GM23248 (cell line): ENCODE measurements at places on chromosomes 6 and 20. TPM values are rescaled to one million over a fixed set of nuclear protein-coding genes. Genes with fewer than 3 reads are reported as not detected.

DNA sequence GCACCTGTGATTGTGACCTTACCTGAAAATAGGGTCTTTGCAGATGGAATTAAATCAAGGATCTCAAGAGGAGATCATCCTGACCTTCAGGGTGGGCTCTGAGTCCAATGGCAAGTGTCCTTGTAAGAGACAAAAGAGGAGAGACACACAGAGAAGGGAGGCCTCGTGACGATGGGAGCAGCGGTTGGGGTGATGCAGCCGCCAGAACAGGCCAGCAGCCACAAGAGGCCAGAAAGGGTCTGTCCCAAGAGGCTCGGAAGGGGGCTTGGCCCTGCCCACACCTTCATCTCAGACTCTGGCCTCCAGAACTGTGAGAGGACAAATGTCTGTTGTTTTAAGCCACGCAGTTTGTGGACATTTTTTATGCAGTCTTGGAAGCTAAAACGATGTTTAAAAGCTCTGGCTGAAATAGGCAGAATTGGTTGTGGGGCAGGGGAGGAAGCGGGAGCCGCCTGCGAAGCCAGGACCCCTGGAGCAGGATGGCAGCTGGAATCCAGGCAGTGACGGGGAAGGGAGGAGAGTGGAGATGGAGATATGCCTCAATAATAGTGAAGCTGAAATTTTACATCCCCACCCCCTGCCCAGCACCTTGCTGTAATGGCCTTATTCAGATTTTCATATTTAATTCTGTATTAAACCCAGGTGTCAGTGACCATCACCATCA is 216.4 kb downstream of the ANKRD60 start:
- H3K27ac ChIP-seq, result no peak overlapping the region
- H3K4me3 ChIP-seq, result no peak overlapping the region
- no peaks in the 10 kb centered on the region for H3K36me3 ChIP-seq
- no peaks in the 10 kb centered on the region for H3K27me3 ChIP-seq

GRCh38 chr6:84019842-84020211 is 13.7 kb upstream of the MRAP2 start:
- H3K4me1 ChIP-seq, result no peaks in the 10 kb centered on the region
- 0 out of 2 replicates have a peak, but pooled peaks cover 3% of the 10 kb centered on the region for H3K27me3 ChIP-seq
- H3K27ac ChIP-seq, result no peak overlapping the region
- no peak for DNase-seq
- H3K4me3 ChIP-seq, result no peak overlapping the region

DNA sequence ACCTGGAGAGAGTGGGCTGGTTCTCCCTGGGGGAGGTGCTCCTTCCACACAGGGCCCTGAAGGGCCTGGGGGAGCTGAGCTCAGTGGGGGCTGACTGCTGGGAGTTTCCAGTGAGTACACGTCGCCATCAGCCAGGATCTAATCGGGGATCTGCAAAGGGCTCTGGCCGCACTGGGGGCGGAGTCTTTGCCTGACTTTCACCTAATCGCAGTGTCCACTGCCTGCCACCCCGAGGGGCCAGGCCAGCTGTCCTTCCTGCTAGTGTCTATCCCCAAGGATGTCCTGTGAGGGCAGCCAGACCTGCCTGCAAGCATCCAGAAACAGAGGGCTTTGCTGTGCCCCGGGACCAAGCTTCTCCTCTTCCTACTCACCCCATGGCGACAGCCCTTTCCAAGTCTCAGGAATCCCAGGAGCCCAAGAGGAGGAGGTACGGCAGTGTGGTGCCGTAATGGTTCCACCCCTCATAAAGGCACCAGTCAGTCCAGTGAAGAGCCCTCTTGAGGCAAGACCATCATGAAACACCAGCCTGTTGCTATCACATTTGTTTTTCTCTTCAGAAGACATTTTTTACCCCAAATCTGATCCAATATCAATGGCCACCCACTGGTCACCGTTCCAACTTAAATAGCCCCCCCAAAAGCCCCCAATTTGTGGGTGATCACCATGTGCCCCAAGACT is 243.1 kb upstream of the ECI2 start:
- DNase-seq, result no peak
- 0 out of 2 replicates have a peak, but pooled peaks cover 3% of the 10 kb centered on the region for H3K4me1 ChIP-seq
- H3K36me3 ChIP-seq, result no peaks in the 10 kb centered on the region
- H3K27ac ChIP-seq, result no peak overlapping the region

GRCh38 chr6:132730560-132730959 is 16.7 kb upstream of the VNN1 start:
- H3K4me3 ChIP-seq, result no peak overlapping the region
- no peaks in the 10 kb centered on the region for H3K36me3 ChIP-seq
- H3K4me1 ChIP-seq, result peaks cover 16% of the 10 kb centered on the region
- no peaks in the 10 kb centered on the region for H3K27me3 ChIP-seq
- peak overlapping the region; percentile 55 for H3K27ac ChIP-seq

DNA sequence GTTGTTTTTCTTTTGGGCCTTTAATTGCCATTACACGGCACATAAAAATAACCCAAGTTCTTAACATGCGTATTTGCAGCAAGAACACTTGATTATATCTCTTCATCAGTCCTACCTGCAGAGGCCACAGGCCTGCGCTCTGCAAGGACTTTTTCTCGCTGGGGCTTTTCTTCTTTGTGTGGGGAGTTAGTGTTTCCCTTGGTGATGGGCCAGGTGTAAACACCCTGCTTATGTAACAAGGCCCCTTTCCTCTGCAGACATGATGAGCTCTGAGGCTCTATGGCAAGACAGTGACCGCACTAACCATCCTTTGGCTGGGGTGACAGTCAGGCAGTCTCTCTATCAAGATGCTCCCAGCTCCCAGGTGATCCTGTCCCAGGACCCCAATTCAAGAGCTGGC is 97.8 kb upstream of the PCSK2 start:
- H3K27me3 ChIP-seq, result no peaks in the 10 kb centered on the region
- H3K4me1 ChIP-seq, result no peaks in the 10 kb centered on the region
- H3K4me3 ChIP-seq, result no peak overlapping the region
- DNase-seq, result no peak

DNA sequence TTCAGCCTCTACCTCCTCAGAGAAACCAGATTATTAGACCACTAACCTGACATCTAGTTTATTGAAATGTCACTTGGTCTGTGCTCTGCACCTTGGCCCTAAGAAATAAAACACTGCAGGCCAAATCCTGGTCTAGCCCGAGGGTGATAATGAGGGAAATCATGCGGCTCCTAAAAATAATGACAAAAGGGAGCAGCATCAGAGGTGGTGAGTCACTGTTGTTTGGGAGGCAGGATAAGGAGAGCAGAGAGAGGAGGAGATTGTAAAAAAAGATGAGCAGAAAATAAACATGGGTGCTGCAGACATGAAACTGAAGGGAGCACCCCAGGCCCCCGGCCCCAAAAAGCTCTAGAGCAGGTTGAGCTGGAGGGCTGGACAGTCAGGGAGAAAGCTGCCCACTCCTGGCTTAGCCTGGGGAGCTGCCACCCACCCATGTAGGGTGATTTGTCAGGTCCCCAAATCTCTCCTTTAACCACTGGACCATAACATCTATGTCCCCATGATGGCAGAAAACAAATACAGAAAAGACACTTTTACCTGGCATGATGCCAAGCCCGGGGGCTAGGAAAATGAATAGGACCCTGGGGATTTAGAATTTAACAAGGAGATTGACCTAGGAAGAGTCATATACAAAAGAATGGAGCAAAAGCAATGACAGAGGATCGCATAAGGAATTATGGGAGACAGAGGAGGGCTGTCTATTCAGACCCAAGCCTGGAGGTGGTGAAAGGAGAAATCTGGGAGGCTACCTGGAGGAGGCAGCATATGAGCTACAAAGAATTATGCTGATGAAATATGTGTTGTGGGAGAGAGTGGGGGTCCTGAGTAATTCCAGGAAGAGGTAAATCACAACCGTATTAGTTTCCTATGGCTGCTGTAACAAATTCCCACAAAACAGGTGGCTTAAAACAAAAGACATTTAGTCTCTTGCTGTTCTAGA is 103.7 kb downstream of the SNAP25 start:
- no peak overlapping the region for H3K4me3 ChIP-seq
- DNase-seq, result peak; percentile 61
- no peak overlapping the region for H3K27ac ChIP-seq
- peaks cover 46% of the 10 kb centered on the region for H3K27me3 ChIP-seq
- H3K36me3 ChIP-seq, result no peaks in the 10 kb centered on the region
- peaks cover 5% of the 10 kb centered on the region; the same call in 1 of the 2 replicates for H3K4me1 ChIP-seq

DNA sequence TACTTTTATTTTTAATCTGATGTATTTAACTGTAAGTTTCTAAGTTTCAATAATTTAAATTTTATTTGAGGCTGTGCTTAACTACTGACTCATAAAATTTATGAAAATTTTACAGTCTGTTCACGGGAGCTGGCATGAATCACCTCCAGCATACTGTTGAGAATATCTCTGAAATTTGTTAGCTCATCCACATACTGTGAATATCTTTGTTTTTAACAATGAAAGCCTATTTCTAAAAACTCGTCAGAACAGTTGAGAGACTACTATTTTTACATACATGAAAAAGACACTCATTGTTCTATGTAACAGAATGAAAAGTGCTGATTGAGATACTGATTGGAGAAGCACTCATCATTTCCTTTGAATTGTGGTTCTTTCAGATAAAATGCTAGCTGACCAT is 749.3 kb downstream of the TENT5A start:
- H3K36me3 ChIP-seq, result no peaks in the 10 kb centered on the region
- H3K4me3 ChIP-seq, result no peak overlapping the region
- H3K4me1 ChIP-seq, result 0 out of 2 replicates have a peak, but pooled peaks cover 3% of the 10 kb centered on the region
- DNase-seq, result peak; percentile 46
- no peak overlapping the region for H3K27ac ChIP-seq
- H3K27me3 ChIP-seq, result no peaks in the 10 kb centered on the region

- DNase-seq, result no peak
- peaks cover 35% of the 10 kb centered on the region for H3K4me1 ChIP-seq
- H3K4me3 ChIP-seq, result peak overlapping the region; percentile 87; the same call in 1 of the 2 replicates
- H3K27me3 ChIP-seq, result no peaks in the 10 kb centered on the region
- peaks cover 15% of the 10 kb centered on the region for H3K36me3 ChIP-seq
These were observed 2.8 kb downstream of the KCTD20 start for GRCh38 chr6:36445621-36446020.

DNA sequence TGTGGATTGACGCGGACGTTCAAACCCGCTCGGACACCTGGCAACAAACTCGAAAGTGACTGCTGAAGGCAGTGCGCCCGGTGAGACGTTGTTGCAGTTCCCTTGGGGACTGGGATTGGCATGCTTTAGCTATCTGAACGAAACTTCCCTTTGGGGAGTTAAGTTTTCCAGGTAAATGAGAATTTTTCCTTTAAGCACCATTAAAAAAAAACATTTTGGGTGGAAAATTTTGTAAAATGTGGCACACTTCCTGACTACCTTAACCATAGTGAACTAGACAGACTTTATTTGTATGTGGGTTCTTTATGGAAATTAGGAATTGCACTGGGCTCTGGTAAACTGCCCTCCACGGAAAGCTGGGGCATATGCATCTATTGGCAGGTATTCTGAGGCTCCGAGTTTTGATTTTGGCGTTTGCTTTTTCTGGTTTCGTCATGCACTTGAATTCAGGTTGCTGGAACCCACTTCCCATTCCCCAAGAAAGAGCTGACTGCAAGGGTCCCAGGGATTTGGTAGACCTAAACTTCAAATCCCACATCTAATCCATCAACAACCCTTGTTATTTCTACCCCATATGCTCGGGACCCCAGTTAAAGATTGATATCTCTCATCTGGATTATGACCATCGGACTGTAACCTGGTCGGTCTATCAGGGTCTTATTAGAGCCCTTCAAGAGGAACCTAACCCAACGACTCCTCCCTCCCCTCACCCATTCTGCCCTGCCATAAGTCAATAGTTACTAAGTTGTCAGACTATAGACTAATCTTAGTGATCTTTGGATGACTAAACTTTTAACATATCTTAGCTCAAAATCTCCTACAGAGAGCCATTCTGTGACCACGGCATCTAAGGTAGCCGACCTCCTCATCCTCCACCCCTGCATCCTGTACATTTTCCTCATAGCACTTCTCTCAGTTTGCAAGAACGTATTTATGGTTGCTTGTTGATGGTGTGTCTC is 800 bp upstream of the DYNLT1 start:
- peak overlapping the region; percentile 84 for H3K4me3 ChIP-seq
- H3K36me3 ChIP-seq, result peaks cover 4% of the 10 kb centered on the region; the same call in 1 of the 2 replicates
- H3K4me1 ChIP-seq, result peaks cover 52% of the 10 kb centered on the region
- H3K27ac ChIP-seq, result peak overlapping the region; percentile 95
- DNase-seq, result no peak
- no peaks in the 10 kb centered on the region for H3K27me3 ChIP-seq

- no peaks in the 10 kb centered on the region for H3K36me3 ChIP-seq
- 0 out of 2 replicates have a peak, but pooled peaks cover 10% of the 10 kb centered on the region for H3K4me1 ChIP-seq
- H3K4me3 ChIP-seq, result no peak overlapping the region
- DNase-seq, result peak; percentile 39
- no peaks in the 10 kb centered on the region for H3K27me3 ChIP-seq
- no peak overlapping the region for H3K27ac ChIP-seq
These were observed 374.4 kb downstream of the UTRN start for GRCh38 chr6:144659202-144660182.

GRCh38 chr6:36649701-36650484 is 28.6 kb upstream of the CDKN1A start:
- H3K4me1 ChIP-seq, result peaks cover 8% of the 10 kb centered on the region
- no peaks in the 10 kb centered on the region for H3K36me3 ChIP-seq
- DNase-seq, result no peak
- no peaks in the 10 kb centered on the region for H3K27me3 ChIP-seq

GRCh38 chr20:47198254-47198671 is 158.2 kb downstream of the ZMYND8 start:
- no peaks in the 10 kb centered on the region for H3K27me3 ChIP-seq
- no peaks in the 10 kb centered on the region for H3K4me1 ChIP-seq
- H3K36me3 ChIP-seq, result no peaks in the 10 kb centered on the region
- peak; percentile 43 for DNase-seq
- no peak overlapping the region for H3K4me3 ChIP-seq

GRCh38 chr6:106540432-106540831 is 88.9 kb downstream of the RTN4IP1 start:
- DNase-seq, result no peak
- H3K4me3 ChIP-seq, result no peak overlapping the region
- no peaks in the 10 kb centered on the region for H3K27me3 ChIP-seq
- H3K4me1 ChIP-seq, result peaks cover 19% of the 10 kb centered on the region; the same call in 1 of the 2 replicates

- H3K4me1 ChIP-seq, result no peaks in the 10 kb centered on the region
- H3K27ac ChIP-seq, result no peak overlapping the region
- H3K27me3 ChIP-seq, result no peaks in the 10 kb centered on the region
- H3K4me3 ChIP-seq, result no peak overlapping the region
- H3K36me3 ChIP-seq, result no peaks in the 10 kb centered on the region
These were observed 49.6 kb upstream of the CCDC28A start for GRCh38 chr6:138724015-138724414.

OR2H1 gene
- not detected in 2 replicates for total RNA-seq

ULBP3 gene
- 10.1 and 12.6 TPM in 2 replicates for total RNA-seq

RAB23 gene
- 78.6 and 81.7 TPM in 2 replicates for total RNA-seq

SLC22A16 gene
- total RNA-seq, result not detected in 2 replicates

RBM24 gene
- 7.3 and 7.9 TPM in 2 replicates for total RNA-seq

CST5 gene
- not detected in 2 replicates for total RNA-seq

COL19A1 gene
- total RNA-seq, result not detected in 2 replicates

E2F1 gene
- total RNA-seq, result 9.0 and 12.9 TPM in 2 replicates

ELOVL2 gene
- total RNA-seq, result 0.32 and 0.76 TPM in 2 replicates
